ENCODE measurements at places on chromosomes 2 and 18.

DNA sequence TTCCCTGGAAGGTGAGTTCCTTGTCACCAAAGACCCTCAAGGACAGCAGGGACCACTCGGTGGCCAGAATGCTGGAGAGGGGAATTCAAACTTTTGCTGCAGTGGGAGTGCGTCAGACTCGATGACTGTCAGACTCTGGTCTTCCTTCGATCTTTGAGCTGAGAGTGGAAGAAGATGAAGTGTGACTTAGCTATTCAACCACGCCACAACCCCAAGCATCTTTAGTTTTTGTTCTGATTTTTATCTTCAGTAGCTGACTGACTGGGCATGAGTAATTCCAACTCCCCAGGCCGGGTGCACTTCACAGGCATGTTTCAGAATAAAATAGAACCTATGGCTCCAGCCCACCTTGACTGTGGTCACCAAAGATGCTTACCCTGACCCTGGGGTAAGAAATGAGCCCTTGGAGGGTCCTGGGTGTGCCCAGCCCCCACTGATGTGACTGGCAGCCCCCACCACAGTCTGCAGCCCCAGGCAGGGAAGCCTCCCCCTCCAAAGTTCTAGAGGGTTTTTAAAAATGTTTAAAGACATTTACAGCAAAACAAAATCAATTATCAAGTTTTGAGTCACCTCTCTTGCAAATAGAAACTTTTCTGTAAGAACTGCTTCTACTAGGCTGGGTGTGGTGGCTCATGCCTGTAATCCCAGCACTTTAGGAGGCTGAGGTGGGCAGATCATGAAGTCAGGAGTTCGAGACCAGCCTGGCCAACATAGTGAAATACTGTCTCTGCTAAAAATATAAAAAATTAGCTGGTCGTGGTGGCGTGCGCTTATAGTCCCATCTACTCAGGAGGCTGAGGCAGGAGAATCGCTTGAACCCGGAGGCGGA lies 24.9 kb upstream of the YWHAQ start:
- DNase-seq = no peak

- no peak for DNase-seq
Measured at GRCh38 chr2:221293949-221294742, 278.0 kb downstream of the EPHA4 start.

GRCh38 chr18:63195326-63196159 lies 124.0 kb downstream of the BCL2 start:
- no peak for DNase-seq

DNA sequence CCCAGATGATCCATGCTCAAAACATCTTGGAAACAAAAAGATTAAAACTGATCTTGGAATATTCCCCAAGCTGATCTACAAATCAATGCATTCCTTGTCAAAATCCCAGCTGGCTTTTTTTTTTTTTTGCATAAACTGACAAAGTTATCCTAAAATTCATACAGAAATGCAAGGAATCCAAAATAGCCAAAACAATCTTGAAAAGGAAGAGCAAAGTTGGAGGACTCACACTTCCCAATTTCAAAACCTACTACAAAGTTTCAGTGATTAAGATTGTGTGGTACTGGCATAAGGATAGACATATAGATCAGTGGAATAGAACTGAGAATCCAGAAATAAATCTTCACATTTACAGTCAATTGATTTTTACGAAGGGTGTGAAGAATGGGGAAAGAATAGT lies 306.8 kb upstream of the MGAT5 start:
- no peak for DNase-seq

- no peak for DNase-seq
Measured at GRCh38 chr18:55732227-55733106, 144.5 kb upstream of the TCF4 start.

DNA sequence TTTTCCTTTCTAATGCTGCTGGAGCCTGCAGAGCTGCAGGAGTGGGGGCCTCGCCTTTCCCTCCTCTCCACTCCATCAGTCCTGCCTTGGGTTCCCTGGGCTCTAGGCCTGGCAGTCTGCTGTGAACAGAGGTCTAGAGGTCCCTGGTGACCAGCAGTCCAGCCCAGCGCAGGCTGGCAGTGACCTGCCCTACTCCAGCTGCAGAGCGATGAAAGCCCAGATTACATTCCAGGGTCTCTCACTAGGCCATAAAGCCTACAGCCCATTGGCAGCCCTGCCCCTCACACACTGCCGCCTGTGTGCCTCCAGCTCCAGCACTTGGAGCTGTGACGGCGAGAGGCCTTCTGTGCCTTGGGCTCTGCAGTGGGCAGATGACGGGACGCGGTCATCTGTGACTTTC lies 14.8 kb upstream of the MAL start:
- no peak for DNase-seq
